ENCODE measurements at places on chromosomes 5 and 9. TPM values are rescaled to one million over a fixed set of nuclear protein-coding genes. Genes with fewer than 3 reads are reported as not detected.

MOCS2 gene
- 18.8 TPM for total RNA-seq

CDKN2B-AS1 gene
- not detected for total RNA-seq

SAXO1 gene
- total RNA-seq: 0.23 TPM

LCN9 gene
- 10.4 TPM for total RNA-seq

ACSL6 gene
- total RNA-seq: 0.73 TPM

NR5A1 gene
- 0.37 TPM for total RNA-seq

ADGRD2 gene
- not detected for total RNA-seq

ENC1 gene
- total RNA-seq: 64.7 TPM

ZNF454 gene
- 0.86 TPM for total RNA-seq

ADRB2 gene
- total RNA-seq: 0.80 TPM

SPEF2 gene
- 5.3 TPM for total RNA-seq

Data from endodermal cell (in vitro differentiated cells).